ENCODE measurements at places on chromosomes 16 and 17.

DNA sequence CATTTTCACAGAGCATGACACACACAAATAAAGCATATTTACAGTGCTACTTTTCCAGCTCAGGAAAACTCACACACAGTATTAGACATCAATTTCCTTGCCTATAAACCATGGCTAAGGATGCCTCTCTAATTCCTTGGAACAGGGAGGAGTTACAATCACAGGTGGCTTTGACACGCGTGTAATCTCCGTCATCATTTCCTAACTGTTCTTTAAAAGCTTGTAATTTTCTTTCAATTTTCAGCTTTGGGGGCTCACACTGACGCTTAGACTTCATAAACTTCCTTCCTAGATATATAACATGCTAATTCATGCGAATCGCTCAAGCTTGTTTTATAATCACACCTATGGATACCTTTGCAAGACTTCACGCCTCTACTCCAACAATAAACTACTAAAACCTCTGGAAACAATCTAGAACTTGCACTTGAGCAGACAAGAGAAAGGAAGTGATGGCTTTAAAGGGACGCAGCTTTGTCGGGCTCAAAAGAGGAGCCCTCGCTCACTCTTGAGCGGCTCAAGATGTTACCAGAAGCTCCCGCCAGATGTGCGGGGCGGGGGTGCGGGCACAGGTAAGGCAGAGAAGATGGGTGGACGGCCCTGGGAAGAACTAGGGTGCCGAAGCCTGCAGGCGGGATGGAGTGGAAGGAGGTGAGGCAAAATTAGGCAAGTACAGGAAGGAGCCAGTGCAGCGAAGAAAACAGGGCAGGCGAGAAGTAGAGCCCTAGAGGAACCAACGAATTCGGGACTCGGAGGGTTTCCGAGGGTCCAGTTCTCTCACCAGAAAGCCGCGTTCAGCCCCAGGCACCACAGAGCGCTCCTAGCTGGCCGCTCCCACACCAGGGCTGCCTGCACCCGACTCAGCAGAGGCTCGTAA is 631 bp downstream of the RETREG3 start:
- DNase-seq = peak; percentile 29

- DNase-seq = no peak
These were observed 16.2 kb upstream of the NAGLU start for GRCh38 chr17:42519546-42520491.

GRCh38 chr17:32777922-32778321 is 99.0 kb downstream of the MYO1D start:
- no peak for DNase-seq

DNA sequence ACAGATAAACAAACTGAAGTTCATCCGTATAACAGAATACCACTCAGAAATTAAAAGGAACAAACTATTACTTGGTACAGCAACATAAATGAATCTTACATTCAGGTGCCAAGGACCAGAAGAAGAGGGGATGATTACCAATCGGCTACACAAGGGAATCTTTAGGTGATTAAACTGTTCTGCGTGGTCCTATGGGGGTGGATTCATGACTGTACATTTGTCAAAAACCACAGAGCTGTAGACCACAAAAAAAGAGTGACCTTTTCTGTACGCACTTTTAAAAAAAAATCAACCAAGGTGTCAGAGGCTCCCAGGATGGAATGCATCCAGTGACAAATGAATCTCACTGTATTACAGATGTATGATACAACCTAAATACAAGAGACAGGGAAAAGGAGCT is 110.8 kb downstream of the CDYL2 start:
- DNase-seq = no peak

GRCh38 chr17:82037889-82038195 is 345 bp upstream of the DCXR start:
- no peak for DNase-seq

DNA sequence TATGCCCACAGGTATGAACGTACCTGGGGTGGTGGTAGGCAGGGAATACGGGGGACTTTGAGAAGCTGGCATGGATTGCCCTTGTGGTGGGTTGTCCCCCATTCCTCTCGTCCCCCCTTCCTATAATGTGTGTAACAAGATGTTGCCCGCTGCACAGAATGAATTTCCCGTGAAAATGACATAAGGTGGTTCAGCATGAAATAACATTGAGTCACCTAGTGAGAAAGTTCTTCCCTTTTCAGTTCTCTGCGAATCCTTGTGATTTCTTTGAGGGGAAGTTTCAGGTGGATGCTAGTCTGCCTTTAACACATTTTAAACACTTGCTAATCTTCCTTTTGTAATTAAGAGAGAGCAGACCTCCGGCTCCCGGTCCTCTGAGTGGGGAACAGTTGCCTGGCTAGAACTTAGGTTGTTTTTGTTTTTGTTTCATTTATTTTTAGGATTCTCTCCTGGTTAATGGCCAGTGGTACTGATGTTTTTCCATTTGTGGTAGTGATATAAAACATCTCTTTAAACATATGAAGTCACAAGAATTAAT is 58.9 kb downstream of the RAP1GAP2 start:
- DNase-seq = no peak

DNA sequence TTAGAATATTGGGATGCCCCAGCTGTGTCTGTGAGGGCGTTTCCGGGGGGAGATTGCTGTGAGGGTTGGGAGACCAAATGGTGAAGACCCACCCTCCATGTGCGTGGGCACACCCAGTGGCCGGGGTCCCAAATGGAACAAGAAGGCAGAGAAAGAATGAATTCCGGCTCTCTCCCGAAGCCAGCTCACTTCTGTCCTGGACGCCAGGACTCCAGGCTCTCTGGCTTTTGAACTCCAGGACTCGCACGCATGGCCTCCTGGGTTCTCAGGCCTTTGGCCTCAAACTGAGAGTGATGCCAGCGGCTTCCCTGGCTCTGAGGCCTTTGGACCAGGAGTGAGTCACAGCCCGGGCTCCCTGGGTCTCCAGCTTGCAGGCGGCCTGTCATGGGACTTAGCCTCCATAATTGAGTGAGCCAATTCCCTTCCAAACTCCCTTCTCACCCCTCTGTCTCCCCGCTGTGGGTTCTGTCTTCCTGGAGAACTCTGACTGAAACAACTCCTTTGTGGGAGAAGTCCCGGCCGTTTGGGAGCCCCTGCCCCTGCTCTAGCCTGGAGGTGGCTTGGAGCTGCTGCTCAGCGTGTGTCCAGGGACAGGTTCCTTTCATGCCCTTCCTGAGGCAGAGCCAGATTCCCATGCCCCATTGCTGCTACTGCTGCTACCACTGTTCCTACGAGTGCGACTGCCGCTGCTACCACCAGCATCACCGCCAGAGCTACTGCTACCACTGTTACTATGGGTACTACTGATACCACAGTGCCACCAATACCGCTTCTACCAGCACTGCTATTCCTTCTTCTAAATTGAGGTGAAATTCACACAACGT is 49.8 kb upstream of the CBX4 start:
- no peak for DNase-seq

GRCh38 chr17:58568044-58568799 is 53.8 kb upstream of the MTMR4 start:
- DNase-seq = no peak

GRCh38 chr17:71600137-71600789 is 520.6 kb upstream of the SOX9 start:
- peak; percentile 14 for DNase-seq

DNA sequence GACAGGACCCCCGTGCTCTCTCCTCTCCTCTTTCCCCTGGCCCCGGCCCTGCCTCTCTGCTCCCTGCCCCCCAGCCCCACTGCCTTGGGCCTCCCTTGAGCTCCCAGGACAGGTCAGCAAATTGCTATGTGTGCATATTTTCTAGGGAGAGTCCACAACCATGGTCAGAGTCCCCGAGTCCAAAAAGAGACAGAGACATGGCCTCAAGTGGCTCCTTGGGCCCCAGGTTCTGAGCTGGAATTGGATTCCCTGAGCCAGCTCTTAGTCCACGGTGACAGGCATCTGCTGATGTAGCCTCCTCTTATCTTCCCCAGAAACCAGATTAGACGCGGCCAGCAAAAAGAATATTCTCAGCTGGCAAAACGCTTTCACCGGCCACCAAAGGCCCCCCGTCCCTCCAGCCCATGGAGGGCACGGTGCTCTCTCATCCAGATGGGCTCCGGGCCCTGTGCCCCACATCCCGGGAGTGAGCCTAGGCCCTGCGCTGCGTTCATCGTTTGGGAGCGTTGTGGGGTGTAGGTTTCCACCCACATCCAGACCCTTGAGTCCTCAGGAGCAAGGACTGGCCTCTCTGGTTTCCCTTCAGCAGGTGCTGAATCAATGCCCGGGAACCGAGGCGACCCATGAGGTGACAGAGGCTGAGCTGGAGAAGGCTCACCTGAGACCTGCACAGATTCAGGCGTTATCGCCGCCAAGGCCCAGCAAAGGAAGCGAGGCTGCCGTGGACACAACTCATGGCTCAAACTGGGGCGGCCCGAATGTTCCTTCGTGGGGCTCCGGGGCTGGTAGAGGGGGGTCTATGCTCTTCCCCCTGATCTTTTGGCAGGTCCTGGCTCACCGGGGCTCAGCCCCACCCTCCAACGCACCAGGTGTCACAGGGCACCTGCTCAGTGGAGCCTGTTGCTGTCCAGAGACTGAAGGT is 16.3 kb upstream of the ENPP7 start:
- DNase-seq = no peak

DNA sequence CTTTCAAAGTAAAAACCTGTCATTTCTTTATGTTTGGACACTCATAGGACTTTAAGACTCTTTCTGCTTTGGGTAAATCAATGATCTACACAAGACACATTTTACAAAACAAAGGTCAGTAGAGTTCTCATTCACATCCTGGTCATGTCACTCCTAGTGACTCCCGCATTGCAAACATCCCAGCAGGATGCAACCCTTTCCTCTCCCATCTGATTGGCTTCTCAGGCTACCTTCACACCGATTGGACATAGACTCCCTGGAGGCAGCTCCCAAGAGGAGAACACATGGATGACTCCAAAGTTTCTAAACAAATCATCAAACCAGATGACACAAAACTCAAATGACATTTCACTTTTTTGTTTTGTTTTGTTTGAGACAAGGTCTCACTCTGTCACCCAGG is 43.8 kb upstream of the ACSM2B start:
- DNase-seq = no peak

- no peak for DNase-seq
These were observed 213.5 kb downstream of the RAB11FIP4 start for GRCh38 chr17:31604936-31605335.

DNA sequence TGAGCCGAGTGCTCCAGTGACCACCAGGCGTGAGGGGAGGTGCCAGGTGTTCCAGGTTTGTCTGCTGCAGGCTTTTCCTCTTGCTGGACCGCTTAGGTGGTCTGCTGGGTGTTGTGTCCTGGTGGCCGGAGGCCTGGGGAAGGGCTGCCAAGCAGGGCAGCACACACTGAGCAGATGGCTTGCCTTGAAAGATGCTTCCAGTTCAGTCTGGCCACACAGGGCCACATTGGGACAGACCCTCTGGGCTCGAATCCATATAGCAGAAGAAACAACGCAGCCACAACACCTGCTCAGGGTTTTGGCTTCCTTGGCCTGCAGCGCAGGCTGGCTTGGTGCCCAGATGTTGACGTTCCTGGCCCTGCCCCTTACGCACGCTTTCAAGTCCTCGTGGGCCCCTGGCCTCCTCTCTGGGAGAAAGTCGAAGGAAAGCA is 24.8 kb downstream of the GINS2 start:
- no peak for DNase-seq

- DNase-seq = no peak
These were observed 5.3 kb upstream of the FLCN start for GRCh38 chr17:17242246-17242645.

- DNase-seq = no peak
These were observed 2.0 kb upstream of the CREBBP start for GRCh38 chr16:3882531-3882930.

GRCh38 chr16:63415014-63415413 is 1378.8 kb upstream of the CDH8 start:
- DNase-seq = no peak

DNA sequence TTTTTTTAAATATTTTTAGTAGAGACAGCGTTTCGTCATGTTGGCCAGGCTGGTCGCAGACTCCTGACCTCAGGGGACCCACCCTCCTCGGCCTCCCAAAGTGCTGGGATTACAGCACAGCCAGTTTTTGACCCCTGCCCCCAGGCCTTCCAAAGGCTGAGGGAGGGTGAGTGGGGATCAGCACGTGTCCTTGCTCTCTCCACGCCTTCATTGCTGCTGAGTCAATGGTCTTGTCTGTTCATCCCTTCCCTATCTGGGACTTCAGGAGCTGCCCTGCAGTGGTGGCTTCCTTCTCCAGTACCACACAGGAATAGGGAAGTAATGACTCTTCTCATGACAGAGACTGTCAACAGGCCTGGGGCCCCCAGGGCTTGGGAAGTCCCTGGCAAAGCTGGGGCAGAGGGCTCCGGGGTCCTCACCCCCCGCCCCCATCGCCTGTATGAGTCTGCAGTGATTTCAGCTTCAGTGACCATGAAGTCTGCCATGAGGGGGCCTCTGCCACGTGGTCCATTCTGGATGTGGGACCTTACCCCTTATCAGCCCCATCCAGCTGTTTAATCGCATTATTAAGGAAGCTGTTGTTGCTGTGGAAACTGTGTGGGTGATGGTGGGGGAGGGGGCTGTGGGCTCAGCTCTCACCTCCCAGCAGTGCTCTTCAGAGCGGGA is 6.1 kb downstream of the ABCC3 start:
- no peak for DNase-seq

DNA sequence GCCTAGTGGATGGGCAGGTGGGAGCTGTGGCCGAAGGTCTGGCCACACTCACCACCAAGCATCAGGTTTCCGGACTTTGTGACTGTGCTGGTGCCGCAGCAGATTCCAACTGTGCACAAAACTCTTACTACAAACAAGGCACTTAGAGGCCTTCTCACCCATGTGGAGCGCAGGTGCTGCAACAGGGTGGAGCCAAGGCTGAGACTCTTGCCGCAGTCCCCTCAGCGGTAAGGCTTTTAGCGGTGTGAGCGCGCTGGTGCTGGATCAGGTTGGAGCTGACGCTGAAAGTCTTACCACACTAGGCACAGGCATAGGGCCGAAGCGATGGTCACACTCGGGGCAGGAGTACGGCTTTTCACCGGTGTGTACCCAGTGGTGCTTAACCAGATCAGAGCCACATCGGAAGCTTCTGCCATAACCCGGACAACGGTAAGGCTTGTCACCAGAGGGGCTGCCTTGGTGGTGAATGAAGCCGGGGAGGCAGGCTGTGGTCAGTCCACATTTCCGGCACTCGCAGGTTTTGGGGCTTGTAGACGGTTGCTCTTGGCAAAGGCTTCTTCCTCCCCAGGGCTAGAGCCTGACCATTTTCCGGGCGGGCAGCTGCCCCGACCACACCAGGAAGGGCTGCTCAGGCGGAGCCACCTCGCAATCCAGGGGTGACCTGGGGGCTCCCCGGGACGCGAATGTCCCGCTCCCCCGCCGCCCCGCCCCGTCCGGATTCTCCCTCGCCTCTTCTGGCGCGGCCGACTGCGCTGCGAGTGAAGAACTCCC is 1.0 kb upstream of the ARMC5 start:
- DNase-seq = peak; percentile 82

- no peak for DNase-seq
These were observed 325.9 kb downstream of the SOX9 start for GRCh38 chr17:72446525-72447250.

Measured in GM12865 (cell line).